ENCODE measurements at places on chromosomes 1 and 21. TPM values are rescaled to one million over a fixed set of nuclear protein-coding genes. Genes with fewer than 3 reads are reported as not detected.

DNA sequence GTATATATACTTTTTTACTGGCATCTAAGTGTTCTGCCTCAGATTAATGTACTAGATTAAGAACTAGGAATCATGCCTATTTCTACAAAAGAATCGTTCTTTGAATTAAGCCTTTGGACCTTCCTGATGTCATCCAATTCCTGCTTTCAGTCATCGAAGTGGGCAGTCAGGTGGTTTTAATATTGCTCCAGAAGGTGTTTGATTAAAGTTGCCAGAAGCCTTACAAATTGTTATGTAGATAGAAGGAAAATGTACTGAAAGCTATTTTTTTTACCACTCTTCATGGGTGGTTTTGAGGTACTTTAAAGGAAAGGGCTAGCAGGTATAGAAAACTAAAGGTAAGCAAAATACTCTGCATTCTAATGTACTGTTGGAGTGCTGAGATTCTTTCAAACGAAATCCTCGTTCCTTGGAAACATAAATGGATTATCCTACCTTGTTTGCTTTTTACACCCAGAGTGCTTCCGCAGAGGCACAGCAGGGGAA, 716 bp downstream of the CTBS start:
- no peak for DNase-seq

GRCh38 chr1:21042929-21043605, 133.6 kb downstream of the EIF4G3 start:
- DNase-seq: no peak

DNA sequence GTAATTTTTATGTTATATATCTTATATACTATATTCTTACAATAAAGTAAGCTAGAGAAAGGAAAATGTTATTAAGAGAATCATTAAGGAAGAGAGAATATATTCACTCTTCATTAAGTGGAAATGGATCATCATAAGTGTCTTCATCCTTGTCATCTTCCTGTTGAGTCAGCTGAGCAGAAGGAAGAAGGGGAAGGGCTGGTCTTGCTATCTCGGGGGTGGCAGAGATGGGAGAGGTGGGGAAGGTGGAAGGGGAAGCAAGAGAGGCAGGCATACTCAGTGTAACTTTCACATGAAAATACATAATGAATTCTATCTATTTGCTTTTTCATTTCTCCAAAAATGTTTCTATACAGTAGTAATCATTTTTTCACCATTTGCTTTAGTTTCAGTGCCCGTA, 5.1 kb downstream of the DNASE2B start:
- DNase-seq: no peak

DNA sequence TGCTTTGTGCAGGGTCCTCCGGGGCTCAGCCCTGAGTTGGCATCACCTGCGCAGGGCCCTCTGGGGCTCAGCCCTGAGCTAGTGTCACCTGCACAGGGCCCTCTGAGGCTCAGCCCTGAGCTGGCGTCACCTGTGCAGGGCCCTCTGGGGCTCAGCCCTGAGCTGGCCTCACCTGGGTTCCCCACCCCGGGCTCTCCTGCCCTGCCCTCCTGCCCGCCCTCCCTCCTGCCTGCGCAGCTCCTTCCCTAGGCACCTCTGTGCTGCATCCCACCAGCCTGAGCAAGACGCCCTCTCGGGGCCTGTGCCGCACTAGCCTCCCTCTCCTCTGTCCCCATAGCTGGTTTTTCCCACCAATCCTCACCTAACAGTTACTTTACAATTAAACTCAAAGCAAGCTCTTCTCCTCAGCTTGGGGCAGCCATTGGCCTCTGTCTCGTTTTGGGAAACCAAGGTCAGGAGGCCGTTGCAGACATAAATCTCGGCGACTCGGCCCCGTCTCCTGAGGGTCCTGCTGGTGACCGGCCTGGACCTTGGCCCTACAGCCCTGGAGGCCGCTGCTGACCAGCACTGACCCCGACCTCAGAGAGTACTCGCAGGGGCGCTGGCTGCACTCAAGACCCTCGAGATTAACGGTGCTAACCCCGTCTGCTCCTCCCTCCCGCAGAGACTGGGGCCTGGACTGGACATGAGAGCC, 22.7 kb downstream of the COL6A1 start:
- DNase-seq: no peak

GRCh38 chr1:198199105-198199504, 42.3 kb downstream of the NEK7 start:
- no peak for DNase-seq

DNA sequence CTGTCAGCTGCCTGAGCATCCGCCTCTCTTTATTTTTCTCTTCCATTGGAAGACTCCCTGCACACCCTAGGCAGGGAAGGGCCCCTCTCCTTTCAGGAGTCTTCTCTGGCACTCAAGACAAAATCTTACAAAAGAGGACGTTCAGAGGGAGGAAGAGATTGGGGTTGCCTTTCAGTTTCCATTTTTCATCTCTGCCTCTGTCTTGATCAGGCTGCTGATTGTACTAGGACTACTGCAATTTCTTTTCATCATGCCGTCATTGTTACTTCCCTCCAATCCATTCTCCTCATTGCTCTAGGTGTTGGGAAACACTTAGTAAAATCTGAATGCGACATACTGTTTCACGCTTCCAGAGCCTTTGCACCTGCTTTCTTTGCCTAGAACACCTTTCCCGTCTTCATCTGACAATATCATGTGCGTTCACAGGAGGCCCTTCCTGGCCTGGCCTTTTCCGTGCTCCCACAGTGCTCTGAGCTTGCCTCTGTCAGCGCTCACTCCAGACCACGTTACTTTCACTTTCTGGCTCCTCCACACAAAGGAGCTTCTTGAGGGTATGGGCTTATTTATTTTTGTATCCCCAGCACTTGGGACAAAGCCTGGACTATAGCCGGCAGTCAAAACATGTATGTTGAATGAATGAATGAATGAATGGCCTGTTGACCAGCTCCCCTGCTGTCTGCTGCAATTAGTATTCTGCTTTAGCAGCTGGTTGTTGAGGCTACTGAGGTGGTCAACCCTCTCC, 10.9 kb downstream of the LRRC71 start:
- peak; percentile 17 for DNase-seq

GRCh38 chr1:173862769-173863223, 5.0 kb downstream of the GAS5 start:
- peak; percentile 36 for DNase-seq

DNA sequence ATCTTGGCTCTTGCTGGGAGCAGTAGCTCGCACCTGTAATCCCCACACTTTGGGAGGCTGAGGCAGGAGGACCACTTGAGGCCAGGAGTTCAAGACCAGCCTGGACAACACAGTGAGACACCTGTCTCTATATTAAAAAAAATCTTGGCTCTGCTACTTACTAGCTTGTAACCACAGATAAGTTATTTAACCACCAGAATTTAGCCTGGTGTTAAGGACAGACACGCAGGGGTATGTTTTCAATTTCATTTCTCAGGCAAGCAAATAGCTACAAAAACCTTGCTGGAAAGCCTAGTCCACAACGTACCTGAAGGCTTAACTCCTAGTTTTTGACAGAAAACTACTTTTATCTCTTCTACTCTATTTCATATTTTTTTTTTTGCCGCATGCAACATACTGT, 24.8 kb upstream of the GFI1 start:
- no peak for DNase-seq

- no peak for DNase-seq
These were observed 244.4 kb downstream of the LRRIQ3 start for GRCh38 chr1:73953586-73953985.

- DNase-seq: no peak
These were observed 42.2 kb upstream of the ATP1A1 start for GRCh38 chr1:116330846-116331245.

DNA sequence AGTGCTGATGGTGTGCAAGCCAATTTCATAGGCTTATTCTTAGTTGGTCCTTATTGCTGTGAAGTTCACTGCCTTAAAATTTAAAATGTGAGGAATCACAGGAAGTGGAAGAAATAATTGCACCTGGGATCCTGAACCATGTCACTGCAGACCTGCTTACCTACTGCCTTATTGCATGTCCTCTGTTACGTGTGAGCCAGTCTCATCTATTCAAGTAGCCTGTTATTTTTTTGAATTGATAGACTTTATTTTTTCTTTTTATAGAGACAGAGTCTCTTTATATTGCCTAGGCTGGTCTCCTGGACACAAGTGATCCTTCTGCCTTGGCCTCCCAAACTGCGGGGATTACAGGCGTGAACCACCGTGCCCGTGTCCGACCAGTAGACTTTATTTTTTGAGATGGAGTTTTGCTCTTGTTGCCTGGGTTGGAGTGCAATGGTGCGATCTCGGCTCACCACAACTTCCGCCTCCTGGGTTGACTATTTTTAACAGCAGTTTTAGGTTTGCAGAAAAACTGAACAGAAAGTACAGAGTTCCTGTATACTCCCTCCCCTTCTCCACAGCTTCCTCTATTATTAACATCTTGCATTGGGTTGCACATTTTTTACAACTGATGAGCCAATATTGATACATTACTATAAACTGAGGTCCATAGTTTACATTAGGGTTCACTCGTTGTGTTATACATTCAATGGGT, 14.0 kb upstream of the DISC1 start:
- no peak for DNase-seq

Gene SPRR1B
- not detected for total RNA-seq

Gene PPFIA4
- 4.8 TPM for total RNA-seq

Gene CHRM3
- total RNA-seq: 1.8 TPM

All from SK-MEL-5 (cell line).